ENCODE measurements at places on chromosomes 13 and 19.

DNA sequence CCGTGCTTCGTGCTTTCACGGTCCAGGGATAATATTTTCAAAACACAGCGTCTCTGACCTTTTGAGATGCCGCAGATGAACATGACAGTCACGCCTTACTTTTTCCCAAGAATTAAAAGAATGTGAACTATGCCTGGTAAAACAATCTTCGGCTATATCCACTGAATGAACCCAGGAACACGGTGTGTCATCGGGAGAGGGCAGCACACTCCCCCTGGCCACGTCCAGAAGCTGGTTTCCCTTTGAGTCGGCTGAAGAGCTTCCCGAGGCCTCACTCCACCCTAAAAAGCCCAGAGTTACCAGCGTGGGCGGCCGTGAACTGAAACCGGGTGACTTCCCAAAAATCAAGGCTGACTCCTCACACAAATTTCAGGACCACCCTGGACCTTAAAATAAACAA is 22.9 kb upstream of the SHISA2 start:
- DNase-seq, result no peak

GRCh38 chr13:48783695-48784230 is 130.0 kb downstream of the CYSLTR2 start:
- DNase-seq, result no peak

- DNase-seq, result no peak
These were observed 1.3 kb upstream of the CEACAM20 start for GRCh38 chr19:44530777-44531176.

DNA sequence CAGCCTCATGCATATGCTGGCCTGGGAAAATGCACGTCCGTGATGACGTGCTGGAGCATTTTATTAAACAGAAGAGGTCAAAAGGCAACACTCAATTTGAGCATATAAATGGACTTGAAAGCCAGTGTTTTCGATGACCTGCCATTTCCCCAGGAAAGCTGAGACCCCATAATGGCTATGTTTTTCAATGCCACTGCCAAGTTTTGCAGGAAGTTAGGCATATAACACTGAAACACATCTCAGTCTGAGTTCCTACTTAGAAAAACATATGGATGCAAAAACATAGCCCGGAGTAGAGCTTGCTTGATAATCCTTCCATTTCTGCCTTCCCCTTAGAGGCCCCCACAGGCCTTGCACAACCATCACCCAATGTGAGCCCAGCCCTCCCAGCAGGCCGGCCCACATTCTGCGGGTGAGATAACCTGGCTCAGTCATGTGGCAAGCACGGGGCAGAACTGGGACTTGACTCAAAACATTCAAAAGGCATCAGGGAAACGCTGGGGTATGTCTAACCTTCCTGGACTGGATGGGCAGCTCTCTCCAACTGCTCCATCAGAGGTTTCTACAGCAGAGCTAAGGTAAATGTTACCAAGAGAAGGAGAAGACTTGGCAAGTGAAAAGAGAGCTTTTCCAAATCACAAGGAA is 24.9 kb downstream of the EPS15L1 start:
- no peak for DNase-seq

DNA sequence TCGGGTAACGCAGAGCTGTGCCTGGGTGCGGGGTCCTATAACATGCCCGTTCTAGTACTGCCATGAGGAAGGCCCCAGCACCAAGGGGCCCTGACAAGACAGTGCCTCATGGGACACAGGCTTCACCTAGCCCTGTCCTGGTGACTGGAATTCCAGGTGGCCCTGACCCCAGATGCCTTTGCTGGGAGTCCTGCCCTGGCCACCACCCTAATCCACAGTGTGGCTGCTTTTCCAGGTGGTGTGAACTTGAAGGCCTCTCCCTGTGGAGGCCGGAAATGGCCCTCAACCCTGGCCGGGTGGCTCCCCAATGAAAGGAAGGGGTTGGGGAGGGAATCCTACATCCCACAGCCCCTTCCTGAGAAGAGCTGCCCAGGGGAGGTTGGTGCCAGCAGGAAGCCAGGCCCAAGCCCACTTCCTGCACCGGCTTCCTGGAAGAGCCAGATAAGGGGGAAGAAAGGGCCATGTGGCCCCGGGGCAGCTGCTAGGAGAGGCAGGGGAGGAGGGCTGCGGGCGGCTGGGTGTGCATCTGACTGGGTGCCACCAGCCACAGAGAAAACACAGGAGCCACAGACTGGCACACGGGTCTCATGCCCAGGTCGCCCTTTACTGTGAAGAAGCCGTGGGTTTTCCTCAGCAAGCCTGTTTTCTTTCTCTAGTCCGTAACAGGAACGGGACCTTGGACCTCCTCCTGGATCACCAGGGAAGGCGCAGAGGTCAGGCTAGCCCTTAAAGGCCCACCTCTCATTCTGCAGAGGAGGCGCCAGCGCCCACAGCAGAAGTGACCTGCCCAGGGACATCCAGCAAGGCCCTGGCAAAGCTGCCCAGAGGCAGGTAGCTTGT is 4.7 kb downstream of the LSM4 start:
- peak; percentile 67 for DNase-seq

- peak; percentile 64 for DNase-seq
These were observed 8.3 kb upstream of the CDC42EP5 start for GRCh38 chr19:54481326-54481930.

Measured in endothelial cell (in vitro differentiated cells).